Naive thymus-derived CD8-positive, alpha-beta T cell (primary cell): ENCODE measurements at places on chromosomes 1 and 21.

DNA sequence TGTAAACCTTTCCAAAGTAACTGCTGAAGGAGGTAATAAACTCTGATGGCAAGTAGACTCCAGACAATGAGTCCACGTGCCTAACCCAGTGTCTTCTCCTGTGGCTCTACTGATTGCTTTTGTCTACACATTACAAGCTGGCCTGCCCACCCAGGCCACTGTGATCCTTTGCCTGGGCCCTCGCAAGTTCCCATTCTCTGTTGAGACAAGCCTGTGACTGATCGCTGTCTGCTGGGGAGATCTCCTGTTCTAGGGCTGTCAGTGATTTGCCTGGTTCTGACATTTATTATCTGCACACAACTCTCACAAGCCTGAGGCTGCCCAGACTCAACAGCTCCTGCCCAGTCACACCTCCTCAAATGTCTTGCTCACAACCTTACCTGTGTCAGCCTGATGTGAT lies 81.4 kb downstream of the CYYR1 start:
- H3K27ac ChIP-seq, result no peak overlapping the region
- H3K4me1 ChIP-seq, result no peaks in the 10 kb centered on the region
- DNase-seq, result no peak
- H3K27me3 ChIP-seq, result peaks cover 2% of the 10 kb centered on the region
- H3K4me3 ChIP-seq, result no peak overlapping the region

DNA sequence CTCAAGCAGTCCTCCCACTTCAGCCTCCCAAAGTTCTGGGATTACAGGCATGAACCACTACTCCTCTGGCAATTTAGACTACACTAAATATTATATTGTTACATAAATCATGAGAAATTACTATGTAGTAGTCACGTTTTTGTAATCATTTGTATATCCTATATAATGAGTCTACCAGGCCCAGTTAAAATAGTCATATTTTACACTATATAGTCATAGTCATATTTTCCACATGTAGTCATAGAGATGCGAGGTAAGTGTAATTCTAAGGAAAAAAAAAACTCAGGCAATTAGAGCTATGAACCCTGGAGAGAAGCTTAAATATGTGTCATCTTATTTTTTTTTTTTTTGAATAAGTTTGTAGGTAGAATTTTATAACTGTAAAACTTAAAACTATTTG lies 90.0 kb downstream of the FNBP1L start:
- H3K4me3 ChIP-seq, result no peak overlapping the region
- no peaks in the 10 kb centered on the region for H3K36me3 ChIP-seq
- H3K27ac ChIP-seq, result no peak overlapping the region
- DNase-seq, result no peak
- no peaks in the 10 kb centered on the region for H3K4me1 ChIP-seq
- peaks cover 4% of the 10 kb centered on the region for H3K27me3 ChIP-seq

GRCh38 chr1:185559151-185559550 lies 175.0 kb upstream of the HMCN1 start:
- H3K27ac ChIP-seq, result peak overlapping the region; percentile 95
- no peak for DNase-seq
- H3K27me3 ChIP-seq, result no peaks in the 10 kb centered on the region
- H3K4me3 ChIP-seq, result no peak overlapping the region
- peaks cover 46% of the 10 kb centered on the region for H3K4me1 ChIP-seq

DNA sequence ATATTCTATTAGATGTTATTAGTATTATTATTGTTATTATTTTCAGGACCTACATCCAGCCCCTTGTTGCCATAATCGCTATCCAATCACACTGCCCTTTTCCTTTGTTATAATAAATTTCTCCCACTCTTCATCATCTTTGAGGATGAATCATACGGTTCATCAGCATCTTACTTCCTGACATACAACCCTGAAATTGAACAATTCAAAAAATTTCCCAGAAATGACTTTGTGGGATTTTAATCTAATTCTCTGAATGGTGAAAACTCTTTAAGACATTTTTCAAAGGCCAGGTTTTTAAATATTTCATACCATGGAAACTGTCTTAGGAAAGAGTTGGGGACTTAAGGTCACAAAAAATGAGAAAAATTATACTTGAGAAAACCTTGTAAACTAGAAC lies 353.5 kb downstream of the ST6GALNAC3 start:
- no peak for DNase-seq
- no peaks in the 10 kb centered on the region for H3K27me3 ChIP-seq
- H3K4me3 ChIP-seq, result no peak overlapping the region
- H3K27ac ChIP-seq, result no peak overlapping the region
- H3K36me3 ChIP-seq, result peaks cover 4% of the 10 kb centered on the region
- H3K4me1 ChIP-seq, result no peaks in the 10 kb centered on the region

- no peak for DNase-seq
- peaks cover 2% of the 10 kb centered on the region for H3K4me1 ChIP-seq
- no peaks in the 10 kb centered on the region for H3K27me3 ChIP-seq
- no peak overlapping the region for H3K4me3 ChIP-seq
- H3K36me3 ChIP-seq, result no peaks in the 10 kb centered on the region
These were observed 10.7 kb upstream of the IFNAR1 start for GRCh38 chr21:33314111-33314510.

DNA sequence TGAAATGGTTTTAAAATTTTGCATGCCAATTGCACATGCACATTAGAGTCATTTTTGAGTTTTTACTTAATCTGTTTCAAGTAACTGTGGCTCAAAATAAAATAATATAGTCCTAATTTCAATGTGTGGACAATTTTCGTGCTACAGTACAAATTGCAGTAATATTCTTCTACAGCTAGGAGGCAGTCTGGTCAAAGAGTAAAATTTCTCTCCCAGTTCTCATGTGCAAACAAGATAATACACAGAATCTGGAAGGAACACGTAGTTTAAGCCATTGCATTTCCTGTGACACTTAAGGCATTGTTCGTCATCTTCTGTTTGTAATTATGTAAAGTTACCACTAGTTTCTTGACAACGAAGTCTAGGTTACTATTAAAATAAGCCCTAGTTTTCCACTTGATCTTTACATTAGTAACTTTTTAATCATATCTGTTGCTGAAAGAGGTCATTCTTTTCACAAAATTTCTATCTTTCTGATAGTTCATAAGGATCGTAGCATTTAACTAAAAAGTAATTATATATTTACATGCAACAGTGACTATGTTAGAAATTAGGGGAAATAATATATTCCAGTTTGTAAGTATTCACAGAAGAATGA lies 28.9 kb downstream of the ODR4 start:
- H3K4me3 ChIP-seq, result no peak overlapping the region
- H3K27me3 ChIP-seq, result no peaks in the 10 kb centered on the region

DNA sequence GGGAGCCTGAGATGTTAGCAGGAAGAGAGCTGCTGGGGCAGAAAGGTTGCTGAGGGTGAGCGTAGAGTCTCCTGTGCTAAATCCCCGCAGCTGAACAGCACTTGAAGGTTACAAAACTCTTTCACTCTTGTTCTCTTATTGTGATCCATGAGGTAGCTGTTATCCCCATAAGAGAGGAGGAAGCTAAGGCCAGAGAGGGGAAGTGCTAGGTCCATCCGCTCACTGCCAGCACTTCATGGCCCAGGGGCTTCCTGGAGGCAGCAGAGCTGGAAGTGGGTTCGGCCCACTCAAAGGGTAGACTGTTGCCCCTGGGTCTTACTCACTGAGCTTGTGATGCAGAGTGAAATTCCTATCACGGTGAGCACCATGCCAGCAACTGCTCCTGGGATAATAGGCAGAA lies 5.6 kb downstream of the TMEM234 start:
- no peak overlapping the region for H3K27ac ChIP-seq
- peaks cover 3% of the 10 kb centered on the region for H3K36me3 ChIP-seq
- no peaks in the 10 kb centered on the region for H3K27me3 ChIP-seq
- no peak overlapping the region for H3K4me3 ChIP-seq
- DNase-seq, result no peak

GRCh38 chr1:18938707-18939070 lies 17.8 kb downstream of the IFFO2 start:
- peaks cover 91% of the 10 kb centered on the region for H3K4me1 ChIP-seq
- no peak for DNase-seq
- no peak overlapping the region for H3K27ac ChIP-seq
- no peaks in the 10 kb centered on the region for H3K36me3 ChIP-seq
- H3K27me3 ChIP-seq, result no peaks in the 10 kb centered on the region

DNA sequence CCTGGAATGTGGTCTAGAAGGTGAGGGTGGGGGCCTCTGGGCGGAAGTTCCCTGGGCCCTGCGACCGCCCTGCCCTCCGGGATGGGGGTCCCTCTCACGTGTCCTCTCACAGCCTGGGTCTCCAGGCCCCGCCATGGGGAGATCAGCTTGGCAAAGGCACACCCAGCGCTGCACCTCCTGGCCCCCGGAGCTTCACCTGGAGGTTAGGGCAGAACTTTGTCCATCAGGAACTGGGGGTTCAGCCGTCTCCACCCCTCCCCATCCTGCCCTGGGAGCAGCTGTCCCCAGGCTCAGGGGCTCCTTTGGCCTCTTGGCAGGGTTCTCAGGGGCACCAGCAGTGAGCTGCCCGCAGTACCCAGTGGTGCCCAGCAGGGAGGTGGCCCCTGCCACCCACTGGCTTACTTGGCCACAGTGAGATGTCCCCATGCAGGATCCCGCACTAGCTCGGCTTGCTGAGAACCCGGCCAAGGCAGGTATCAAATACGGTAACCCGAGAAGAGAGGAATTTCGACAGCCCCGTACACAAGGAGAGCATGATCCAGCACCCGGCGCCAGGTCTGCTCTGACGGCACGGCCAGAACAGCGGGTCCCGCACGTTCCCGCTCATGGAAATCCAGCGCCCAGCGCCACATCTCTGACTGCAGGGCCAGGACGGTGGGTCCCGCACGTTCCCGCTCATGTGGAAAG lies 36.7 kb downstream of the RRP1 start:
- no peak overlapping the region for H3K27ac ChIP-seq
- H3K4me1 ChIP-seq, result no peaks in the 10 kb centered on the region
- H3K27me3 ChIP-seq, result no peaks in the 10 kb centered on the region
- no peak overlapping the region for H3K4me3 ChIP-seq

DNA sequence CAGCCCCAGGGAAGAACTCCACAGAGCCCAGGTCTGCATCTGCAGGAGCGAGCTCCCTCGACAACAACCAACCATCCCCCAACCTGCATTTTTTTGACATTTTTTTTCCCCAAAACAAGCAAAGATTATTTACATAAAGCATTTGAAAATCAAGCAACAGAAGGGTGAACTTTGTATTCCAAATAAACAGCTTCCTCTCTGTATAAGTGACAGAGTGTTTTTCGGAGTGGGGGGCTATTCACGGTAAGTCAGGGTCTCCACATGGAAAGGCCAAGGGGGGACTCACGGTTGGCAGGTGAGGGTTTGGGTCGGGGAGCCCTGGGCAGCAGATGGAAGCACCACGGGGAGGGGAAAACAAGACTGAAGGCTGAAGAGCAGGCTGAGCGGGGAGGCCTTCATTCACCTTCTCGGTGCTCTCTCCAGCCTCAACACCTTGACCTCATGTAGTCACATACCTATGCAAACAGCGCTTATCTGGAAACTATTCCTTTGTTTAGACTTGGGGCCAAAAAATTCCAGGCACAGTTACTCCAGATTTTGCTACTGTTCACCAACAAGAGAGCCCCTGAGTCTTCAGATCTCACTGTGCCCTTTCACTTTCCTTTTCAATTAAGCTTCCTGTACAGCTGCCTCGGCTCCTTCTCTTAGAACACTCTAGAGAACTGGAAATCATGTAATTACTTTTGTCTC lies 27.6 kb downstream of the C2CD2 start:
- peaks cover 20% of the 10 kb centered on the region for H3K4me1 ChIP-seq
- no peaks in the 10 kb centered on the region for H3K36me3 ChIP-seq
- H3K27me3 ChIP-seq, result no peaks in the 10 kb centered on the region
- peak overlapping the region; percentile 99 for H3K27ac ChIP-seq
- peak overlapping the region; percentile 89 for H3K4me3 ChIP-seq

- no peak overlapping the region for H3K27ac ChIP-seq
- no peaks in the 10 kb centered on the region for H3K36me3 ChIP-seq
- peak; percentile 55 for DNase-seq
- H3K4me3 ChIP-seq, result no peak overlapping the region
- H3K27me3 ChIP-seq, result no peaks in the 10 kb centered on the region
These were observed 1.2 kb downstream of the TUT4 start for GRCh38 chr1:52551507-52552235.

DNA sequence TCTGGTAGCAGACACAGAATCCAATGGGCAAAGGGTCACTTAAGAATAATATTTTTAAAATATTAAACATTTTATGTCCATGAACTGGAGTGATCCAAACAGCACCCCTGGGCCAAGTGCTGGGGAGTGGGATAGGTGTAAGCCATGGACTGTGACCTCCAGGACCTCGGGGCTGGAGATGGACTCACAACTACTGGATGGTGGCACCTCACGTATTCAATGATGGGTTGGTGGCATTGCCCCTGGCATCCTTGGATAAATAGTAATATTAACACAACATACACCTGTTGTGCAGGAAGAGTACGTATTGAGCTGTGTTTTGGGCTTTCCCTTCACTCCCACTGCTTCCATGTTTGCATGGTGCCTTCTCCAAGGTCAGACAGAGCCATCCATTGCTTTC lies 39.3 kb upstream of the TENT5C start:
- H3K36me3 ChIP-seq, result no peaks in the 10 kb centered on the region
- DNase-seq, result no peak
- H3K27me3 ChIP-seq, result no peaks in the 10 kb centered on the region
- H3K4me3 ChIP-seq, result no peak overlapping the region
- peaks cover 2% of the 10 kb centered on the region for H3K4me1 ChIP-seq

GRCh38 chr1:102837551-102837950 lies 270.8 kb downstream of the COL11A1 start:
- no peak overlapping the region for H3K4me3 ChIP-seq
- no peaks in the 10 kb centered on the region for H3K4me1 ChIP-seq
- DNase-seq, result no peak
- H3K36me3 ChIP-seq, result no peaks in the 10 kb centered on the region
- H3K27me3 ChIP-seq, result no peaks in the 10 kb centered on the region
- H3K27ac ChIP-seq, result no peak overlapping the region

- no peaks in the 10 kb centered on the region for H3K27me3 ChIP-seq
- DNase-seq, result peak; percentile 81
- peak within 1 kb of the TSS; percentile 96 for H3K27ac ChIP-seq
- peak within 1 kb of the TSS; percentile 96 for H3K4me3 ChIP-seq
These were observed at the start of gene PITHD1 for GRCh38 chr1:23777979-23778814. PITHD1 (plus strand) TSS chr1:23778418; CDS start chr1:23778516, 98 bp downstream.

GRCh38 chr1:185670187-185670627 lies 64.0 kb upstream of the HMCN1 start:
- DNase-seq, result peak; percentile 11
- no peaks in the 10 kb centered on the region for H3K36me3 ChIP-seq
- H3K4me1 ChIP-seq, result peaks cover 38% of the 10 kb centered on the region
- H3K27me3 ChIP-seq, result no peaks in the 10 kb centered on the region
- H3K4me3 ChIP-seq, result no peak overlapping the region

GRCh38 chr1:84377480-84378095 lies 20.7 kb upstream of the DNASE2B start:
- no peaks in the 10 kb centered on the region for H3K36me3 ChIP-seq
- peaks cover 4% of the 10 kb centered on the region for H3K27me3 ChIP-seq
- DNase-seq, result no peak
- H3K4me1 ChIP-seq, result no peaks in the 10 kb centered on the region

DNA sequence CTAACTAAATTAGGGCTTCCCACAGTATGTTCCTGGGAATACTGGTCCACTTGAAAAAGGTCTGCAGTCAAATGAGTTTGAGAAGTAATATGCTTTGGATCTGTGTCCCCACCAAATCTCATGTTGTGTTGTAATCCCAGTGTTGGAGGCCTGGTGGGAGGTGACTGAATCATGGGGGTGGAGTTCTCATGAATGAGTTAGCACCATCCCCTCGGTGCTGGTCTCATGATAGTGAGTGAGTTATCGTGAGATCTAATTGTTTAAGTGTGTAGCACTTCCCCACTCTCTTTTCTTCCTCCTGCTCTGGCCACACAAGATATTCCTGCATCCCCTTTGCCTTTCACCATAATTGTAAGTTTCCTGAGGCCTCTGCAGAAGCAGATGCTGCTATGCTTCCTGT lies 16.9 kb upstream of the DMRTB1 start:
- no peak for DNase-seq
- no peaks in the 10 kb centered on the region for H3K4me1 ChIP-seq
- no peak overlapping the region for H3K27ac ChIP-seq
- no peaks in the 10 kb centered on the region for H3K27me3 ChIP-seq
- H3K36me3 ChIP-seq, result no peaks in the 10 kb centered on the region
